ENCODE measurements at places on chromosomes 7 and 10. TPM values are rescaled to one million over a fixed set of nuclear protein-coding genes. Genes with fewer than 3 reads are reported as not detected.

- no peak for DNase-seq
Measured at GRCh38 chr7:117470777-117471176, 9.0 kb upstream of the CFTR start.

DNA sequence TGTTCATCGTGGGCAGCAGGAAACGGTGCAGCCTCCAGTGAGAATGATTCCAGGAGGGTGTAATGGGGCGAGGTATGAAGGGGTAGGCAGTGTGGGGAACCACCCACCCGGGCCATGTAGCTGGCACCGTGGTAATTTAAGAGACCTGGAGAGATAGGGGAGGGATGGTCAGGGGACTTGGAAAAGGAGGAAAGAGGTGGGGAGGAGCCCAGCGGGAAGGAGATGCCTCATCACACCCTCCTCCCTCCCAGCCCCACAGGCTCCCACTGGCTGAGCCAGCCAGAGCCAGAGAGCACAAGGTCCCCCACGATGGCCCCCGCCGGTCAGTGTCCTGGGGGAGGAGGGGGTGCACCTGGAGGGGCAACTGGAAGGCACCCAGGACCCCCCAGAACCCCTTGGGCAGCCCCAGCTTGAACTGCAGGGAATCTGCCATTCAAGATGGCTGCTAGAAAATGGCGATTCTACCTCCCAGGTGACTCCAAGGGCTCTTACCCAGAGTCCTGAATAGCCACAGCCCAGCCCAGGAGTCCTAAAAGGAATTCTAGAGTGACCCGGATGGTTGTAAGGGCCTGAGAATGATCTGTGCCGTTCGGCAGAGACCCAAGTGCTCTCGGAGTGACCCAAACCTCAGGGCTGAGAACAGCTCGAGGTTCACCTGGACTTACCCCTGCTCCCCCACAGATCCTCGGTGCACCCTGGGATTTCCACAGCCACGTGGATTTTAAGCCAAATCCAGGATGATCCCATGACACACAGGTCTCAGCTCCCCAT, 28.8 kb downstream of the CALML3 start:
- DNase-seq: no peak

CYP2C8 gene
- total RNA-seq: not detected

DNA sequence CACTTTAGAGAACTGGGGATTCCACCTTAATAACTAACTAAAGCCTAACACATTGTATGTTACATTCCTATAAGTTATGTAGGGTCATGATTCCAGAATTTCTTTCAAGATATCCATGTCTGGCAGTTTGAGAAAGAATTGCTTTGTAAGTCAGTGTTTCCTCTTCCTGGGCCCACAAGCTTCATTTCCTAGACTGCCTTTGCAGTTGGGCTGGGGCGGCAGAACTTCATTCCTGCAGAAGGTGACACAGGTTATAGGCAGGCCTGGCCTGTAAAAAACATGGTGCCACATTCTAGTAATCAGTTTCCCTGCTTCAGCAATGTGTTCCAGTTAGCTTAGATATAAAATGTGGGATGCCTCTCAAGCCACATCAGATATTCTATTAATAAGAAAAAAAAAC, 184.2 kb upstream of the NOBOX start:
- no peak for DNase-seq

GRID2IP gene
- not detected for total RNA-seq

Data from A673 (cell line).